ENCODE measurements at places on chromosomes 3 and 15.

- no peak for DNase-seq
These were observed 36.9 kb upstream of the TRIM59 start for GRCh38 chr3:160486459-160486869.

DNA sequence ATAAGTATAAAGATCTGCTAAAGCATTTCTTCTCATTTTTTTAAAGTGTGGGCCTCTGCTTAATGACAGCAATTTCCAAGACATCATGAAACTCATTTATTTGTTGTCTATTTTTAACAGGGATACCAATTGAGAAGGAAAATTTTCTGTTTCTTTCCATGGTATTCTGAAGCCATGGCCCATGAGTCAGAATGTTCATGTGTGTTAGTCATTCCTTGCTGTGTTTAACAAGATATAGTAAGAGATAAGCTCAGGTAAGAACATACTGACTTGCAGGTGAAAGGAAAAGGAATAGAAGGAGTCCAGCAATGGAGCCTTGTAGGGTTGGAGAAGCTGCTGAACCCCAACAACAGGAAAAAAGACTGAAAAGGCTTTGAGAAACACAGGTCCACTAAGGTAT is 17.0 kb upstream of the ARID3B start:
- DNase-seq = no peak

GRCh38 chr15:81026836-81027599 is 26.3 kb downstream of the TLNRD1 start:
- no peak for DNase-seq

DNA sequence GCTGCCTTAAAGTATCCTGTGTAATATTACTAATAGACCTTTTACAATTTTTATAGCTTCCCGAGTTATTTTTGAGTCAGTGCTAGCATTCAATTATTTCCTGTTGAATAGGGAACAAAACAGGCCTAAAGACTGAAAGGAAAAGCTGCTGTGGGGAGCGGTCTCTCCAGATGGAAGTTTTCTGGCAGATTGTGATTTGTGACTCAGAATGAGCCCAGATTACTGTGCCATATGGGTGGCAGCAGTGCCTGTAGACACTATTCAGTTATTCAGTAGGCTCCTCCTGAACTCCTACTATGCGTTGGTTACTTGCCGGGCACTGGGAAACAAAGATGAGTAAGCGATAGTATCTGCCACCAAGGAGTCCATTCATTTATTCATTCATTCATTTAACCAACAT is 211.8 kb downstream of the CHST2 start:
- DNase-seq = no peak

DNA sequence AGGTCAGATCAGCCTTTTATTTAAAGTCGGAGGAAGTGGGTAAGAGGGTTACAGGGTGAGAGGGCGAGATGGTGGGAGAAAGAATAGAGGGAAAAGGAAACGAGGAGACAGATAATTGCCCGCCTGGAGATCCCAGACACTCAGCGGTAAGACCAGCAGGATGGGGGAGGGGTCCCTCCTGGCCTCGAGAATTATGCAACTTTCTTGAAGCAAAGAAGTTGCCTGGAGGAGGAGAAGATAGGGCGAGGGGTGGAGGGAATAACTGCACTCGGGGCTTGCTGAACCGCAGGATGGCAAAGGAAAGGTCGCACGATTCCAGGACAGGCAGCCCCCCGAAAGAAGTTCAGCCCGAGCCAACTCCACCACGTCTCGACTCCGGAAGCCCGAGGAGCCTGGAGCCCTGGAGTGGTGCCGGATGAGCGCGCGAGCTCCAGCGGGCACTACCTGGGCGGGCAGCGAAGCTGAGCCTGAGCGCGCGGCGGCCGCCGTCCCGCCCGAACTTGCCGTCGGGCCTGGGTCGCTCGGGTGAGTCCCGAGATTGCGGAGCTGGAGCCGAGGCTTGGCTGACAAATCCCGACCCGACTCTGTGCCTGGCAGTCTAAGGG is 402 bp downstream of the WWTR1 start:
- no peak for DNase-seq

DNA sequence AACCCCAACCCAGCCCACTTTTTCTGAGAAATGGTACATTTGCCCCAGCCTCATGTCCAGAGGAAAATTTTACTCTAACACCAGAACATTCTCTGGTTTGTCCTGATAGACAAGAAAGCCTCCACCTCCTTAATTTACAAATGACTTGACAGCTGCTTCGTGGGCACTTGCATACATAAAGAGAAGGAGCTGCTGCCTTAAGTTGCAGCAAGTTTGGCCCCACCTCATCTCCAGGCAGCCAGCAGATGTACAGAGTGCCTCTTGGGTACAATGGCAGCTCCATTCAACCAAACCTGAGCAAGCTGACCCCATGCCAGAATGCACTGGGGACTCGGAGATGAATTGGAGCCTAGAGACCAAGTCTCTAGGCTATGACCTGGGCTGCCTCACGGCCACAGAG is 6.2 kb upstream of the H1-8 start:
- no peak for DNase-seq

GRCh38 chr3:119457246-119457645 is 6.2 kb downstream of the TMEM39A start:
- no peak for DNase-seq

DNA sequence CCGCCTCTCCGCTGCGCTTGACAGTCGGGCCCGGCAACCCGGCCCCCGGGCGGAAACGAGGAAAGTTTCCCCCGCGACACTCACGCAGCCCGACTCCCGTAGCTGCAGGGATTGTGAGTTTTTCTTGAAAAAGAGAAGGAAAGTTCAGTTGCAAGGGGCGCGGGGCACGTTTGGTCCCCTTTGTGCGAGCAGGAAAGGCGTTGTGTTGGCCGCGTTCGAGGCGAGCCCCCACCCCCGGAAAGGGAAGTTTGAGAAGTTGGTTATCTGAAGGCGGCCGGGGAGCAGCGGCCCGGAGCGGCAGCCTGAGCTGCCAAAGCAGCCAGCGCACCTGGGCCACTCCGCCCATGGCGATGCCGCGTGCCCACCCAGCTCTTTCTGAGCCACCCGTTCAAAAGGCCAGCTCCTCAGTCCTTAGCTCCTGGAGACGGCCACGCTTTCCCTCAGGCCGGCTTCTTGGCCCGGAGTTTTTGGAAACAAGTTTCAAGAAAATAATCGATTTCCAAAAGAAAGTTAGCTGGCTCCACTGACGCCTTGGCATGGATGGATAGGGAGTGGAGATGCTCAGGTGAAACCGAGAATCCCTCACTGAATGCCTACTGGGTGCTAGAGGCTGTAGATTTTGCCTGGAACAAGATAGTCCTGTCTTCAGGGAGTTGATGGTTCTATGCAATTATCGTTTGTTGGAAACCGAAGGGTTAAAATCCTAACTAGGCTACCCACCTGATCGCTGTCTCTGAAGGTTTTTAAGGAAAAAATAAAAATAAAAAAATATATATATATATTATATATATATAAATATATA is 832 bp downstream of the TGFBR2 start:
- DNase-seq = no peak

Data from dorsolateral prefrontal cortex (tissue), 122 donors.